Activated T-helper 1 cell treated with anti-CD3 and anti-CD28 coated beads, Interleukin-12 subunit alpha, Interleukin-12 subunit beta, Interleukin-2, Interleukin-4 antibody, amounts not matched to agents 30 ng/mL and 10 ng/mL and 1 ng/mL, durations not matched to agents 14 hours and 24 hours and 36 hours (primary cell): ENCODE measurements at places on chromosomes 5 and 9. TPM values are rescaled to one million over a fixed set of nuclear protein-coding genes. Genes with fewer than 3 reads are reported as not detected.

Gene LCN12
- total RNA-seq, result 1.8 and 1.9 TPM in 2 replicates

DNA sequence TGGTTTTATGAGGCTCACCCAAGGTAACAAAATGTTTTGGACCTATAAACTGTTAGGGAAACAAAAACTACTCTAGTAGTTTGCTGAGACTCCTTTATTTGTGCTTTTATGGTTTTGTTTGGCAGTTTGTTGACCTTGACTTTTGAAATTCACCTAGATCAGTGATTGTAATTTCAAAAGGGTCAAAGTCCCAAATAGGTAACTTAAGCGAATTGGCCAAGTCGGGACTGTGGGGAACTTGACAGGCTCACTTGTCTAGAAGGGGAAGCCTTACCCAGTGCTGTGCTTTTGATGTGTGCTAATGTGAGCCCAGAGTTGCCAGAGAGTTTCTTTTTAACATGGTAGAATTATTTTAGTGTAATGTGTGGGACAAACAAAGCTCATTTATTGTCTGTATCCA lies 87.2 kb upstream of the SGCD start:
- no peak for DNase-seq
- H3K4me1 ChIP-seq, result no peaks in the 10 kb centered on the region
- H3K4me3 ChIP-seq, result no peak overlapping the region
- no peak overlapping the region for H3K27ac ChIP-seq
- H3K36me3 ChIP-seq, result no peaks in the 10 kb centered on the region

GRCh38 chr5:168427224-168427623 lies 59.0 kb upstream of the RARS1 start:
- H3K27me3 ChIP-seq, result peaks cover 2% of the 10 kb centered on the region
- H3K27ac ChIP-seq, result no peak overlapping the region
- H3K4me3 ChIP-seq, result no peak overlapping the region
- DNase-seq, result no peak
- H3K4me1 ChIP-seq, result no peaks in the 10 kb centered on the region

DNA sequence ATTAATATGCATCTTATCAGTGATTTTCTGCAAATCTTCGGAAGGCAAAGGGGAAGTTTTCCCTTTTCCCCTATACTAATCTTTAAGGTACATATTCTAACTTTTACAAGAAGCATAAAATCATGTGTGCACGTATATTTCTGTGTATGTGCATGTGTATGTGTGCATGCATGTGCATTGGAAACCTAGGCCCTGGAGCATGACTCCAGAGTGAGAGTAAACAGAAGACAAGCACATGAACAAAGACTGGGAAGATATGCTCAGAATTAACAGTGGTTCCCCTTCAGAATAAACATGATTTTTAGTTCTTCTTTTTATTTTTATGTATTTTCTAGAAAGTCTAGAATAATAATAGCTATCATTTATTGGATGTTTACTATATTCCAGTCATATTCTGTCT lies 10.9 kb upstream of the SELENOP start:
- DNase-seq, result no peak
- no peak overlapping the region for H3K27ac ChIP-seq
